ENCODE measurements at places on chromosomes 16 and 17. TPM values are rescaled to one million over a fixed set of nuclear protein-coding genes. Genes with fewer than 3 reads are reported as not detected.

- H3K4me1 ChIP-seq = no peaks in the 10 kb centered on the region
- H3K4me3 ChIP-seq = no peak overlapping the region
These were observed 233.5 kb upstream of the RPL38 start for GRCh38 chr17:73969956-73970355.

- no peaks in the 10 kb centered on the region for H3K36me3 ChIP-seq
- no peaks in the 10 kb centered on the region for H3K4me1 ChIP-seq
- no peak overlapping the region for H3K27ac ChIP-seq
- H3K27me3 ChIP-seq = peaks cover 11% of the 10 kb centered on the region
- DNase-seq = no peak
These were observed 112.9 kb upstream of the SMURF2 start for GRCh38 chr17:64774888-64775540.

DNA sequence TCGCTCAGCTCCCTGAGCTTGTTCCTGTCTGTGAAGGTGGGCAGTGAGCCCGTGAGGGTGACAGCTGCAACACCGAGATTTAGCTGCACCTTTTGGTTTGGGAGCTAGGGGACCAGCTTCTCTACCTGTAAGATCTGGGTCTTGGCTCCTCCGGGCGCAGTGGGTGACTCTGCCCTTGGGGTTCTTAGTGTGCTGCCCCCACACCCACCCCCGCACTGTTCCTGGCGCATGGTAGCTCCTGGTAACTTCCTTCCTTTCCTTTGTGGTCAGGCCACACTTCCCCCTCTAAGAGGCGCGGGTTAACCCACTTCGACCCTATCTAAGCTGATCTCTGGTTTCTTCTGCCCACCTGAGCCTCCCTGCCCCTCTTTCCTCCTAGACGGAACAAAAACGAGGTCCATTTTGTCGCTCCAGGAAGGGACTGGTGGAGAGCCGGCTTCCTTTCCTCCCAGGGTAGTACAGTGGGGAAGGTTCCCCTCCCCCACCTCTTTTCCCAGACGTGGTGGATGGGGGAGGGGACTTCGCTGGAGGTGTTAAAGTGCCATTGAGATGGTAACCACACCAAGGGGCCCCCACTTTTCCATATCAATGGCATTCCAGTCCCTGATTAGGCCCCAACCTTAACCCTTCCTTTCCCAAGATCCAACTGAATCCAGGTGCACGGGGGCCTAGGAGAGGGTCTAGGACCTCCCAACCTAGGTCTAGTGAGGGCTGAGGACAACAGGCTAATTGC is 4.6 kb upstream of the CLDN9 start:
- DNase-seq = no peak
- peaks cover 11% of the 10 kb centered on the region for H3K27me3 ChIP-seq
- no peak overlapping the region for H3K27ac ChIP-seq
- no peaks in the 10 kb centered on the region for H3K36me3 ChIP-seq

DNA sequence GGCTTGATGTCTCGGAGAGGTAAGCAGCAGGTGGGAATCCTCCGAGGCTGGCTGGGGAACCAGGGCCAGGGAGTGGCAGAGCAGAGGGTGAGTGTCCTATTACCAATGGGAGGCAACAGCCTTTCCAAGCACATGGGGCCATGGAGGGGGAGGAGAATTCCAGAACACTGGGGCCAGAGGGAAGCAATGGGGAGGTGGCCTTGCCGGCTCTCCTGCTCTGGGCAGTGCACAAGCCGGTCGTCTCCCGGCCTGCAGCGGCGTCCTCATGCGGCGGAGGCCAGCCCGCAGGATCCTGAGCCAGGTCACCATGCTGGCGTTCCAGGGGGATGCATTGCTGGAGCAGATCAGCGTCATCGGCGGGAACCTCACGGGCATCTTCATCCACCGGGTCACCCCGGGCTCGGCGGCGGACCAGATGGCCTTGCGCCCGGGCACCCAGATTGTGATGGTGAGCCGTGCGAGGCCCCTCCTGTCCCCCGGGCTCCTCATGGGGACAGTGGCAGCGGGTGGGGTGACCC is 21.9 kb downstream of the SGSH start:
- H3K36me3 ChIP-seq = no peaks in the 10 kb centered on the region
- H3K27ac ChIP-seq = no peak overlapping the region
- DNase-seq = no peak
- no peaks in the 10 kb centered on the region for H3K27me3 ChIP-seq

DNA sequence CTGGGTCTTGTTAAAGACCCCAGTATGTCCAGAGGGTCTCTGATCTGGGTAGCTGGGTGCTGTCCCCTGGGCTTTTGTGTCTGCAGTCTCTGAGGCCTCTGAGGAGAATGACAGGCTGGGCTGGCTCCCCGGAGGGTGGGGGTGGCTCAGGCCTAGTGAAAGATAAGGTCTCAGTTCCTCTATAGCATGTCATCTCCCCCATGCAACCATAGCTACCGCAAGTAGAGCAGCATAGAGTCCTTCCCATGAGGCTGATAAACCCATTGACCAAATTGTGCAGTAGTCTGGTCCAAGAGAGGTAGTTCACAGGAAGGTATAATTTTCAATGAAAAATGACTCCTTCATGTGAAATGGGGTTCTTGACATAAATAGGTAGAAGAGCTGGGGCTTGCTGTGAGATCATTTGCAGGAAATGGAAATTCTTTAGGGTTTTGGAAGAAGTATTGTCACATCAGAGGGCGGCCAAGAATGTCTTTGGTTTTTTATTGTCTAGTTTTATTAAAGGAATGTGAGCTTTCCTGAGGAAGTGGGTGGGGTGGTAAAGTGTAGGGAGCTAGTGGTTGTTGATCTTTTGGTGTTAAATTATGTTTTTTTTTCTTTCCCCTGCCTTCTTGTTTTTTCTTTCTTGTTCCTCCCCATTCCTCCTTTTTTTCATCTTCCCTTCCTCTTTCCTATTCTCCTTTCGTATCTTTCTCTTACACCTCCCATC is 21.0 kb downstream of the SLC7A6OS start:
- H3K27me3 ChIP-seq = no peaks in the 10 kb centered on the region
- no peak overlapping the region for H3K4me3 ChIP-seq
- H3K36me3 ChIP-seq = no peaks in the 10 kb centered on the region
- H3K4me1 ChIP-seq = no peaks in the 10 kb centered on the region

DNA sequence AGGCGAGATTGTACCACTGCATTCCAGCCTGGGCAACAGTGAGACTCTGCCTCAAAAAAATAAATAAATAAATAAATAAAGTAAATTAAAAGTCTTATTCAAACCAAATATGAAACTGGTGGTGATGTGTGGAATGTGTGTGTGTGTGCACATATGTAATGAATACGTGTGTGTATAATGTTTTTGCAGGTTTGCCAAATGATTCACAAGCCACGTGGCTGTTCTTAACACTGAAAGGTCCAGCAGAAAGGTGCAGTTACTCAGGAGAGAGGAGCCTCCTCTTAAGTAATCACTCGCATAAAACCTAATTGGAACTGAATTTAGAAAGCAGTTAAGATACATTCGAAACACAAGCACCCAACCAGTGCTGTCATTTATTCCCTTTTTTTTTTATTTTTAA is 22.9 kb downstream of the GDE1 start:
- no peaks in the 10 kb centered on the region for H3K36me3 ChIP-seq
- H3K27me3 ChIP-seq = no peaks in the 10 kb centered on the region
- H3K4me1 ChIP-seq = no peaks in the 10 kb centered on the region
- H3K27ac ChIP-seq = no peak overlapping the region
- H3K4me3 ChIP-seq = no peak overlapping the region
- no peak for DNase-seq

DNA sequence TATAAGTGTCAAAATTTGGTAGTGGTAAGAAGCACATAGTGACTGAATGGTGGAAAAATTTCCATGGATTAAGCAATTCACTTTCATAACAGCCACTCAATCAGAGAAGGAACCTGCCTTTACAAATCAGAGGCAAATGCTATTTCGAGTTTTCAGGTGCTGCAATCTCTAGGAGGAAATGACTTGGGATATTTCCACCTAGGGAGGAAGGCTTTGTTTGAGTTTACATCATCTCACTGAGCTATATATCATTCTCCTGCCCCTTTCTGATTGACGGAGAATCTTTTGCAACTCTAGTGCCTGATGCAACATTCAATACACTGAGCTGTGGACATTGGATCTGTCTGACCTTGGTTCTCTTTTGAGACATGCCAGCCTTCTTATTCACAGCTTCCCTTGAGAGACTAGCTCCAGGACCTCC is 26.3 kb downstream of the MARCHF10 start:
- H3K4me3 ChIP-seq = no peak overlapping the region
- no peaks in the 10 kb centered on the region for H3K27me3 ChIP-seq
- H3K4me1 ChIP-seq = no peaks in the 10 kb centered on the region
- no peaks in the 10 kb centered on the region for H3K36me3 ChIP-seq
- DNase-seq = no peak
- no peak overlapping the region for H3K27ac ChIP-seq

GRCh38 chr16:74522160-74522559 is 84.8 kb downstream of the GLG1 start:
- H3K4me3 ChIP-seq = no peak overlapping the region
- DNase-seq = no peak
- H3K27ac ChIP-seq = no peak overlapping the region
- no peaks in the 10 kb centered on the region for H3K27me3 ChIP-seq
- no peaks in the 10 kb centered on the region for H3K36me3 ChIP-seq

DNA sequence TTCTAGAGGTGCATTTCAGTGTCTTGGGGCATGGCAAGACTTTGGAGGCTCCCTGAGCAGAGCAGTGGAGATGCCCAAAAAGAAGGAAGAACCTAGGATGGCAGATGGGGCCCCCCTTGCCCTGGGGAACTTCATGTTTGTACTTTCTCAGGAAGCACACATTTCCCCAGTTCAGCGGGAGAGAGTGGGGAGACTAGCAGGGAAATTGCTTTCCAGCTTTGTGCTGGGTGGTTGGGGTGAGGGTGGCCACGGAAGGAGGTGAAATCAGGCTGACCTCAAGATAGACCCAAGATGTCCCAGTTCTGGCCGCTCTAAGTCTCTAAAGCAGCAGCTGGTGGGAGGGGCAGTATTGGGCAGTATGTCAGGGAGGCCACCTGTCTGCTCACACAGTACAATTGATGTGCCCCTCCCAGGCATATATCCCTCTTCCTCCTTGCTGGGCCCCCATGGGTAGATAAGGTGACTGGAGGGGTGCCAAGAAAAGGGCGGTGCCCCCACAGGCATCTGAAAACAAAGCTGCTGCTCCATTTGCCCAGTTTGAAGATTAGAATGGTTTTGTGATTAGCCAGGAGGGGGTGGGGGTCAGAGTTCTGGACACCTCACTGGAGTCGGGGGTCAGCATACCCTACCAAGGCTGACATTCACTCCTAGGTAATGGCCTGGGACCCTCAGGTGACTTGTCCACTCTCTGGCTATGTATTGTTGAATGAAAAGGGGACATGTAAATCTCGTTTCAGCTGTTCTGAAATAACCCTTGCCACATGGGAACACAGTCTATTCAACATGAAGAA is 17.1 kb upstream of the NAGLU start:
- no peak overlapping the region for H3K4me3 ChIP-seq
- no peaks in the 10 kb centered on the region for H3K36me3 ChIP-seq
- no peaks in the 10 kb centered on the region for H3K27me3 ChIP-seq
- H3K27ac ChIP-seq = peak overlapping the region; percentile 99
- DNase-seq = peak; percentile 67

DNA sequence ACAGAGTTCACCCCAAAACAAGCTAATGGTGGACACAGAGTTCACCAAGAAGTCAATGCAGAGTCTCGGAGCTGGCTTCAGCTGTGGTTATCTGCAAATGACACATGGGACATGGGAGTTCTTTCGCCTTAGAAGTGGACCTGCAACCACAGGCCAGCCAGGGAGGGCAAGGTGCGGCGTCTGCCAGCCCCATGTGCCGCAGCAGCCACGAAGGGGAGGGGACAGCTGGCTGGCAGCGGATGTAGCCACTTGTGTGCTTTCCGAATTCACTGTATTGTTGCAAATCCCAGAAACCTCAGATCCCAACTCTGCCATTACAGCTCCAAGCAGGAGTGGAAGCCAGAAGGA is 24.8 kb downstream of the LMF1 start:
- no peaks in the 10 kb centered on the region for H3K4me1 ChIP-seq
- no peak overlapping the region for H3K27ac ChIP-seq
- no peaks in the 10 kb centered on the region for H3K36me3 ChIP-seq
- H3K27me3 ChIP-seq = no peaks in the 10 kb centered on the region
- no peak for DNase-seq
- H3K4me3 ChIP-seq = no peak overlapping the region

GRCh38 chr17:79388556-79389295 is 222.1 kb downstream of the RBFOX3 start:
- no peak overlapping the region for H3K27ac ChIP-seq
- no peak overlapping the region for H3K4me3 ChIP-seq
- DNase-seq = no peak
- H3K4me1 ChIP-seq = no peaks in the 10 kb centered on the region
- H3K36me3 ChIP-seq = no peaks in the 10 kb centered on the region
- H3K27me3 ChIP-seq = no peaks in the 10 kb centered on the region

- no peak overlapping the region for H3K4me3 ChIP-seq
- DNase-seq = peak; percentile 17
These were observed 25.1 kb downstream of the UNK start for GRCh38 chr17:75809631-75810111.

GRCh38 chr17:61731330-61731729 is 132.0 kb downstream of the BRIP1 start:
- H3K27ac ChIP-seq = no peak overlapping the region
- no peaks in the 10 kb centered on the region for H3K36me3 ChIP-seq
- no peak for DNase-seq
- no peaks in the 10 kb centered on the region for H3K4me1 ChIP-seq
- H3K4me3 ChIP-seq = no peak overlapping the region

- H3K4me1 ChIP-seq = no peaks in the 10 kb centered on the region
- no peaks in the 10 kb centered on the region for H3K27me3 ChIP-seq
- no peaks in the 10 kb centered on the region for H3K36me3 ChIP-seq
These were observed 9.1 kb downstream of the SRL start for GRCh38 chr16:4232541-4233386.

DNA sequence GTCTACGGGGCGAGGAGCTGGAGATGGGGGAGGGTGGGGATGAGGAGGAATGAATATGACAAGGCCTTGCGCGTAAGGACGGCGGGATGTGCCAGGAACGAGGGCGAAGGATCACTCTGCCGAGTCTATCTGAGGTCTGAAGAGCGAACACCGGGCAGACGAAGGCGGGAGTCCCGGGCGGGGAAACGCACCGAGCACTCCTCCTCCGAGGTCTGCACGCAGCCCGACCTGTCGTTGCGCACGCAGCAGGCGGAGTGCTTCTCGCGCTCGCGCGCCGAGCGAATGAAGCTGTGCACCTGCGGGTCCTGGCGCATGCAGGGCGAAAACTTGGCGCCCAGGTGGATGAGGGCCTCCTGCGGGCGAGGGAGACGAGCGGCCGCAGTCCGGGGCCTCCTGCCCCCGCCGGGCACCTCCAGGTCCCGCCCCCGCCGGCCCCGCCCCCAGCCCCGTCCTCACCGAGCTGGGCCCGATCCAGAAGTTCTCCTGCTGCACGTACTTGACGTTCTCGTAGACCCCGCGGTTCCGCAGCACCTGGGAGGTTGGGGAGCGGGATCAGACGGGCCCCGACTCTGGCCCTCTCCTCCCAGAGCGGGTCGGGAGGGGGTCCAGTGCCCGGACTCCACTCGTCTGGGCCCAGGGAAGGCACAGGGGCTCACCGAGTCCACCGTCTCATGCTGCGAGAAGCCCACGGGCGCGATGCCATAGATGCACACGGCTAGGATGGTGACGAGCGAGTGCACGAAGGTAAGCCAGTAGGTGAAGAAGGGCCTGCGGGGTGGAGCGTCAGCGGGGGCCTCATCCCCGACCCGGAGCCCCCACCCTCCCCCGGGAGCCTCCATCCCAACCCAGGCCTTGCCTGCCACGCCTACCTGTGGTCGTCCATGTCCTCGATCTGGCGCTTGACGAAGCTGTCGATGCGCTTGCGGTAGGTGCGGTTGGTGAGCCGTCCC is 7.6 kb downstream of the SNRNP25 start:
- DNase-seq = no peak
- no peaks in the 10 kb centered on the region for H3K27me3 ChIP-seq
- H3K4me3 ChIP-seq = no peak overlapping the region
- no peaks in the 10 kb centered on the region for H3K4me1 ChIP-seq
- no peak overlapping the region for H3K27ac ChIP-seq

ITGAX gene
- 2.6 TPM for total RNA-seq

SPATA32 gene
- total RNA-seq = not detected

TPSD1 gene
- total RNA-seq = not detected

ALOX12 gene
- 0.14 TPM for total RNA-seq

CPD gene
- 86.8 TPM for total RNA-seq

TP53TG3F gene
- total RNA-seq = not detected
